ENCODE measurements at places on chromosomes 3 and 15. TPM values are rescaled to one million over a fixed set of nuclear protein-coding genes. Genes with fewer than 3 reads are reported as not detected.

- no peak for DNase-seq
Measured at GRCh38 chr15:90818251-90819210, 49.9 kb upstream of the FURIN start.

- DNase-seq, result no peak
Measured at GRCh38 chr3:126434931-126435411, 40.3 kb downstream of the CFAP100 start.

- DNase-seq, result no peak
Measured at GRCh38 chr3:188331166-188331565, 177.2 kb downstream of the LPP start.

DNA sequence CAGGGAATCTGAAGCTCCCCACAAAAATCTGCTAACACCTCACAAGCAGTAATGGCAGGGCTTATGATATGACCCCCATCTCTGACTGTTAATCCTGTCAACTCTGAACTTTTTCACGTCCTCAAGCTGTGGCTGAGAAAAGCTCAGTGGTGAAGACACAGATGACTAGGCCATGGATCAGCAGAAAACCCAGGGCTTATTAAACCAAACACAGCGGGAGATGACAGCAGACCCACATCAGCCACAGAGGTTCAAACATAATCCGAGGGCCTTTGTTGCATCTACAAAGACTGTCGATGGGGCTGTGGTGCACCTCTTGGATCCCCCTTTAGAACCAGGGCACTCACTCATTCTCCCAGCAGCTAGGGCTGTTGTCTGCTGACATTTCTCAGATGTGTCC lies 50.4 kb downstream of the GLB1 start:
- no peak for DNase-seq

DNA sequence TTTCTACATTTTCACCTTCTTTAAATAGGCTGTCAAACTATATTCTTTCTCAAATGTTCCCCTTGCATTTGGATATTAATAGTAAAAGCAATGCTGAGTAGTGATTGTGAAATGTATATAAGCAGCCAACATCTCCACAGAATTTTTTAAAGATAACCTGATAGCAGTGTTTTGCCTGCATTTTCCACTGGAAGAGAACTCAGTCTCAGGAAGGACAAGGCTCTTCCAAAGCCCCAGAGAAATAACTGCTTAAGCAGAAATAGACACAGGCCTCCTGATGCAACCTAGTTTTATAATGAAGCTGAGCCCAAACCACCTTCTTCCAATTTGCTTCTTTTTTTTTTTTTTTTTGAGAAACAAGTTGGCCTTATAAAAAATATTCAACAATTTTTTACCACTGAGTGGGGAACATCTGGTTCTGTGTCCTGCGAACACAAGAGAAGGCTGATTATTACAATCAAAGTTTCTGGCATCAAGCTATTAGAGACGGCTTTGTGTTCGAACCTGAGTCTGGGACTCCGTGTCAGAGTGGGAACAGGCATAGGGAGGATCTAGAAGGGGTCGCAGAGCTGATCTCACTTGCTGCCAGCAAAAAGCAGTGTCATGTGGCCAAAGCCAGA lies 332.5 kb upstream of the TBL1XR1 start:
- no peak for DNase-seq

GRCh38 chr3:125179143-125179883 lies 33.2 kb downstream of the SLC12A8 start:
- DNase-seq, result no peak

- DNase-seq, result no peak
Measured at GRCh38 chr3:40971191-40972168, 227.8 kb upstream of the CTNNB1 start.

DNA sequence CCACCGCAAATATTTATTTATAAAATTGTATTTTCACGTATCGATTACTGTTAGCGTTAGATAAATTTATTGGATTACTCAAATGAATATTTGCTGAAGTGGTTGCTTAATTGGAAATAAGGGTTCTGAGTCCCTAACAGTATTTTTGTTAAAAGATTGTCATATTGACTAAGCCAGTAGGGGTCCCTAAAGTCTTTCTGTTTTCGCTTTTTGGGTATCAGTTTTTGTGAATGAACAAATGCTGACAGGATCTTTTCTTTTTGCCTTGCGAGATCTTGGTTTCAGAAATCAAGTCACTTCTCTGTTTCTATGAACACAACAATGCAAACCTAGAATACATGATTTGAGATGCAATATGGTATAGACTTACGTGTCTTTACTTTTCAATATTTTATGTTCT lies 7.1 kb downstream of the RAD51 start:
- DNase-seq, result no peak

DNA sequence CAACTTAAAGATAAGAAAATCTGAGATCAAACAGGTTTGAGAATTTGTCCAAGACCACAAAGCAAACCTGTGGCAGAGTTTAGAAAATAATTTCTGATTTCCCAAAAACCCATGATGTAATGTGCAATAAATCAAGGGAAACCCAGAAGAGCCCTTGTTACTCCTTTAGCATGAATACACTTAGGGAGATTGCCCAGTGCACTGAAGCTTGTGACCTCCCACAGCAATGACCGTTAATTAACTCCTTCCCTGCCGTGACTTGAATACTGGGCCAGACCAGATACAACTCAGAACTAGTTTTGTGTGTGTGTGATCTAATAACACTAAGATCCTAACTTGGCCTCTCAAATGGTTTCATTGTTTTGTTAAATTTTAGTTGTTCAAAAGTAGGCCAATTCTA lies 2.5 kb downstream of the PRKAR2A start:
- DNase-seq, result no peak

CEMIP gene
- total RNA-seq, result 0.33 TPM

SLC22A13 gene
- total RNA-seq, result 0.41 TPM

PTPN23 gene
- total RNA-seq, result 47.2 TPM

SLC12A1 gene
- 0.20 TPM for total RNA-seq

A4GNT gene
- total RNA-seq, result not detected

AMIGO3 gene
- 0.89 TPM for total RNA-seq
